ENCODE measurements at places on chromosomes 1 and 21.

DNA sequence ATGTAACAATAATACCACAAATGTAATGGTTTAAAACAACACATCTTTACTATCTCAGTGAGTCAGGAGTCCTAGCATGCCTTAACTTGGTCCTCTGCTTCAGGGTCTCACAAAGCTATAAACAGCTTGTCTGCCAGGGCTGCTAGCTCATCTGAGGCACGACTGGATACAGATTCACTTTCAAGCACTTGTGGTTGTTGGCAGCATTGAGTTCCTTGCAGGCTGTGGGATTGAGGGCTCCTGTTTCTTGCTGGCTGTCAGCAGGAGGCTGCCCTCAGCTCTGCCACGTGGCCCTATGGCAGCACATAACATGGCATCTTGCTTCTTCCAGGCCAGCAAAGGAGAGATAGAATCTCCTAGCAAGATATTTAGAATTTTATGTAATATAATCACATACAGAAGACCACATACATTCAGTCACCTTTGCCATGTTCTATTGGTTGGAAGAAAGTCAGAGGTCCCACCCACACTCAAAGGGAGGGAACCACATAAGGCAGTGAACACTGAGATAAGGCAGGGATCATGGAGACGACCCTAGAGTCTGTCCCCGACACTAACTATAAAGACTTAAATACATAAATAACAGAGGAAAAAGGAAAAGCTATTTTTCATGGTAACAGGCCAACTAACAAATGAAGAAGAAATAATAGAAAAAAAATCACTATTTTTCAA lies 18.9 kb upstream of the IPP start:
- no peak for DNase-seq

DNA sequence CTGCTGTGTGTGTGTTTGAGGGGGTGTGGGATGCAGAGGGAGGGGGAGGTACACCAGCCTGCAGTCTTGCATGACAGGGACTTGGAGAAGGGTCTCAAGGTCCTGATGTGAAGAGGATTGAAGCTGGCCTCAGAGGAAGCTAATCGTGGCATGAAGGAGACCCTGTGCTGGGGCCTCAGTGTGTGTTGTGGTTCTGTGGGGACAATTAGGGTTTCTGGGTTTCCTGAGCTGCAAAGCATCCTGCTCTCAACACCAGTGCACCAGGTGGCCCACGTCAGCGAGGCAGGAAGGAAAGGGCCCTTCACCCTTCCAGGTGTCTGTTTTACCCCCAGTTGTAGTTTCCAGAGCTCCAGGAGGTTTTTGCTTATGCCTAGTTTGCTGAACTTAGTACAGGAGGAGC lies 52.8 kb downstream of the TENT5C start:
- DNase-seq = no peak

- DNase-seq = no peak
Observed at GRCh38 chr1:228303596-228303995, 95.8 kb downstream of the OBSCN start.

DNA sequence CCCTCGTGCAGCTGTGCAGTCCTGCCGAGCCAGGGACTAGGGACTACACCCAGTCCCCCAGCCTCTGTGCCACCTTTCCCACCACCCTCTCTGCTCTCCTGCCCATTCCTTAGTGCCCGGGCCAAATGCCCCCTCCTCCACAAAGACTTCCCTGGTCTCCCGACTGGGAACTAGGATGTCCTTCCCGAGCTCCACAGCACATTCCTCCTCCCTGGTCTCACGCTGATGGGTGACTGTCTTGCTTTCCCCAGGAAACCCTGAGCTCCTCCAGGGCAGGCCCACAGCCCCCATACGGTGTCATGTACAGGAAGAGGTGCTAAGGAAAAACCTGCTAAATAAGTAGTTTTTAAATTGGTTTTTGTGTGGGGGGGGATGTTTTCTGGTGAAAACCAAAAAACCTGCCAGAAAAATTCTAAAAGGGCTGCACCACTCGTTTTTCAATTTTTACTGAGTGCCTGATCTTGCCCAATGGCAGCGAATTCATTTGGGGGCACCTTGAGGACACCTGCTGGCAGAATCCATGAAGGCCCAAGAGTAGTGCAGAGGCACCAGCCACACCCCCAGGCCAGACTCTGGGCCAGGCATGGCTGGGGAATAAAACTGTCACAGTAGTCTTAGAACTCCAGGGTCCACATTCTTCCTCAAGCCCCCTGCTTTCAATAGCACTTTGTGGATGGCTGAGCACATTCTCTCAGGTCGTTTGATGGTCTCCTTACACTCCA lies 50.4 kb downstream of the GLIS1 start:
- no peak for DNase-seq

- DNase-seq = no peak
Observed at GRCh38 chr1:30704765-30705509, 18.4 kb downstream of the MATN1 start.

GRCh38 chr1:19465123-19465522 lies 20.2 kb downstream of the CAPZB start:
- DNase-seq = no peak

GRCh38 chr21:42111811-42112210 lies 40.7 kb downstream of the UMODL1 start:
- no peak for DNase-seq

Data from HS-27A (cell line).